AG10803 (cell line): ENCODE measurements at places on chromosomes 1 and 21.
A peak's percentile ranks its signal among the peaks of the same experiment; 100 is the strongest.

- DNase-seq = no peak
Observed at GRCh38 chr1:60149251-60149650, 75.7 kb upstream of the C1orf87 start.

DNA sequence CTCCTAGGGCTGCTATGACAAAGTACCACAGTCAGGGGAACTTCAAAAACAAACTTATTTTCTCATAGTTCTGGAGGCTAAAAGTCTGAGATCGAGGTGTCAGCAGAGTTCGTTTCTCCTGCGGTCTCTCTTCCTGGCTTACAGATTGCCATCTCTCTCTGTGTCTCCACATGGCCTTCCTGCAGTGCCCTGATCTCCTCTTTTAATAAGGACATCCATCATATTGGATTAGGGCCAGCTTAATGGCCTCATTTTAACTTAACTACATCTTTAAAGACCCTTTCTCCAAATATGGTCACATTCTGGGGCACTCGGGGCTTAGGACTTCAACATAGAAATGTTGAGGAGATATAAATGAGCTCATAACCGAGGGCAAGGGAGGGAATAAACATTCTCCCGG, 12.2 kb downstream of the C1orf74 start:
- no peak for DNase-seq

- peak; percentile 92 for DNase-seq
Observed at GRCh38 chr1:175968486-175969172, 225.2 kb upstream of the TNR start.

DNA sequence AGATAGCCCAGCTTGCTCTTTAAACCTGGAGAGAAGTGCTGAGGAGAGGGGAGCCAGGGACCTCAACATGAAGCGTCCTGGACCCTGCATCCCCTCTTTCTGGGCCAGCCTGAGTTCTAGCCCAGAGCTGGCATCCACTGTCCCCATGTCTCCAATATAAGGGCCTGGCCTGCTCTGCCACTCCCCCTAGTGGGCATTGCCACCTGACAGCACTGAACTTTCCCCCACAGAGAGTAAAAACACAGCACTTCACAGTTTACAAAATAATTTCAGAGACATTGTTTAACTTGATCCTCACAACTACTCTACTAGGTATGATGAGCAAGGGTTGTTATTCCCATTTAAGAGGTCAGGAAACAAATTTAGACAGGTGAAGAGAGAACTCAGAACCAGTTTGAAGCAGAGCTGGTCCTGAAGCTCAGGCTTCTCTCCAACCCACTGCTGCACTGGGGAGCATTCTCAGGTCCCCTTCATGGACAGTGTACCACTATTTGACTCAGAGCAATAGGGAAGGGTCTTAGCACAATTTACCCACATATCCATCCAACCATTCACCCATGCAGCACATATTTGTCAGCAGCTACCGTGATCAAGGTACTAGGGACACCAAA, 151.2 kb downstream of the DMRTA2 start:
- DNase-seq = peak; percentile 13

DNA sequence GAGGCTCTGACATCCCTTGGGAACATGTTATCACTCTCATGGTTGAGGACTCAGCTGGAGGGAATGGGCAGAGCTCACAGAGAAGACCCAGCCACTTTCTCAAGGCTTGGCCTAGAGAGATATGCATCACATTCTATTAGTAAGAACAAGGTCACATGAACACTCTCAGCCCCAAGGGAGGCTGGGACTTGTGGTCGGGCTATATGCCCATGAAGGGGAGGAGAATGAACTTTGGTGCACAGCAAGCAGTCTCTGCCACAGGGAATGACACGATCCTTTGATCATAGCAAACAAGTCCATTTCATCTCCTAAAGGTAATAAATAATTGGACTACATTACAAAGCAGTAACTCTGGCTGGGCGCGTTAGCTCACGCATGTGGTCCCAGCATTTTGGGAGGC, 105.7 kb downstream of the SYF2 start:
- DNase-seq = no peak

DNA sequence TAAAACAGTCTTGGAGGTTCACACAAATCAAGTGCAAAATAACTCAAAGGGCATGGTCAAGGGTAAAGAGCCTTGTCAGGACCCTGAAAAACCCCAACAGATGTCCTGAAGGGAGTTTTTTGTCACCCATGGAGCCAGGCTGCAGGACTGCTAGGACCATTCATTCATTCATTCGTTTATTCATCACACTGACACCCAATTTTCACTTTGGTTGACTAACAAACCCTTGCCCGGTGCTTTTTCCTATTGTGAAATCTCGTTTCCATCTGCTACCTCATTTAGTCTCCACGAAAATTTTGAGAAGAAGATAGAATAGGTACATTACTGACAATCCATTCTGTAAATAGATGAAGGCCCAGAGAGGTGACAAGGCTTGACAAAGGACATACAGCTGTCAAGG, 216.0 kb downstream of the HIVEP3 start:
- no peak for DNase-seq

GRCh38 chr1:42838482-42839190, 7.8 kb upstream of the ZNF691 start:
- DNase-seq = no peak

DNA sequence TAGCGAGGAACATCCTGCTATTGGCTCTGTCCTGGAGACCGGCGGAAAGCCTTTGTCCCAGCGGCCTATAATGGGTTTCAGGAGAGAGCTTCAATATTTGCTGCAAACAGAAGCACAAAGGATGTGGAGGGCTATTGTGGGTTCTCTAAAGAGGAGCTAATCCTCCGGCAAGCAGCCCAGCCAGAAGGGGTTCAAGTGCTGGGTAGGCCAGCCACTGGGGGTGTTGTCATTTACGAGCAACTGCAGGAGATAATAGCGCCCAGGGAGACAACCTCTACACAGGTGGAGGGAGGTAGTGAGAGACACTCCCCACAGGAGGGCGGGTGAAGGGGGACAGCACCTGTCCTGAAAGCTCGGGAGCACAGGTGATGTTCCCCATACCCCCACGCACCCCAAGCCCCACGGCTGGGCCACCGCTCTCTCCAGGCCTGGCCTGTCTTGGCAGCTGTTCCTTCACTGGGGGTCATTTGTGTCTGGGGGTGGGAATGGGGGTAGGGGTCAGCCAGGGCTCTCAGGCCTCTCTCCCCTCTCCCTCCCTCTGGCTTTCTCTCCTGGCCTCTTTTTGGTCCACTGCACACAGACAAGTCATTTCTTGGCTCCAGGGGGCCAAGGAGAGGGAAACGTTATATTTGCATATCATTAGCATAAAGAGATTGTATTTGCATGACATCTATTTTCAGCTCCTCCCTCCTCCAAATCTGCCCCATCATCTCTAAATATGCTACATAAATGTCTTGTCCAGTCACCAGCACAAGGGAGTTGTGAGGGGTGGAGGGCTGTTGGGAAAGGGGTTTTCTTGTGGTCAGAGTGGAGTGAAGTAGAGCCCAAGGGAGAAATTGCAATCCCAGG, 22.0 kb upstream of the SLC26A9 start:
- no peak for DNase-seq

- DNase-seq = no peak
Observed at GRCh38 chr1:29803486-29803885, 567.2 kb downstream of the PTPRU start.

- no peak for DNase-seq
Observed at GRCh38 chr1:234322979-234323378, 50.3 kb upstream of the COA6 start.

- DNase-seq = no peak
Observed at GRCh38 chr1:45146833-45147232, 59.6 kb downstream of the ZSWIM5 start.

DNA sequence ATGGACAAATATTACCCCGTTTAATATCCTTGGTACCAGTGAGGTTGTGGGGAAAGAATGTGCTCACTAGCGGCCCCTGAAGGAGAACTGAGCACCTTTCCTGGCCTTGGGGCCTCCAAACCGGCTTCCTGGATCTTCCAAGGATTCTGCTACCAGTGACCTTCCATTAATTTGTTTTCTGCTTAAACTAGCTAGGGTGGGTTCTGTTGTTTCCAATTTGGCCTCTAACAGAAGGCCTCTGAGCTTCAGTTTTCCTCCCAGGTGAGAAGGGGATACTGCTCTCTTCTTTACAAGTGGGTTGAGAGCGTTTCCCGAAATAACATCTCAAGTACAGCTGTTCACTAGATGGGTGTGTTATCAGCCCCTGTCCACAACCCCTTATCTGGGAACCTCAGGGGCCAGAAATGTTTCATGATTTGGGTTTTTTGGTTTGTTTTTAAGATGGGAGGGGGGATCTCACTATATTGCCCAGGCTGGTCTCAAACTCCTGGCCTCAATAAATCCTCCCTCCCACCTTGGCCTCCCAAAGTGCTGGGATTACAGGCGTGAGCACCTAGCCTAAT, 16.9 kb upstream of the IFNGR2 start:
- DNase-seq = no peak

DNA sequence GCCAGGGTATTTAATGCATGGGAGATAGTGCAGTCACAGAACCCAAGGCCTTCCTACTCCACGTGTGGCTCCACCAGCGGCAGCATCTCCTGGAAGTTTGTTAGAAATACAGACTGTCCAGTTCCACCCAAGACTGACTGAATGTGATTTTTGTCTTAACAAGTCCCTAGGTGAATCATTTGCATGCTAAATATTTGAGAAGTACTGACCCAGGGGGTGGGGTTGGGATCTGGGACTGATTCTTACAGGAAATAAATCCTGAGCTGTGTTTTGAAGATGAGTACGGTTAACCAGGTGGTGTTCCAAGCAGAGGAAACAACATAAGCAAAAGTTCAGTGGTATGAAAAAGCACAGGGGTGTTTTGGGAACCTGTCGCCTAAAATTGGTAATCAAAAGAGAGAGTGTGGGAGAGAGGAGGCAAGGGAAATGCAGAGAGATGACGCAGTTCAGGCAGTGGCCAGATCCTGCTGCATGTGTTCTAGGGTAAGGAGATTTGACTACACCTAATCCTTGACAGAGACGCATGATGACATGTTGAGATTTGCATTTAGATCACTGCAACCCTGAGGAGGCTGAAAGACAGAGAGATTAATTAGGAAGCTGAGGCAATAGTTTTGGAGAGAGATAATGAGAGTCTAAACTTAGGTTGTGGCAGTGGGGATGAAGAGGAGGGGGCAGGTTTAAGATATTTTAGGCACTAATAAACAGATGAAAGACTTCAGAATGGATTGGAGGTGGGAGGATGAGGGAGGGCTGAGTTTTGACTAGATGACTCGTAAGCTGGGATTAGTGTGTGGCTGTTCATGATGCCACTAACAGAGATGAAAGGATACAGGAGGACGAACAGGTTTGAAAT, 3.7 kb upstream of the ZNF326 start:
- DNase-seq = no peak

DNA sequence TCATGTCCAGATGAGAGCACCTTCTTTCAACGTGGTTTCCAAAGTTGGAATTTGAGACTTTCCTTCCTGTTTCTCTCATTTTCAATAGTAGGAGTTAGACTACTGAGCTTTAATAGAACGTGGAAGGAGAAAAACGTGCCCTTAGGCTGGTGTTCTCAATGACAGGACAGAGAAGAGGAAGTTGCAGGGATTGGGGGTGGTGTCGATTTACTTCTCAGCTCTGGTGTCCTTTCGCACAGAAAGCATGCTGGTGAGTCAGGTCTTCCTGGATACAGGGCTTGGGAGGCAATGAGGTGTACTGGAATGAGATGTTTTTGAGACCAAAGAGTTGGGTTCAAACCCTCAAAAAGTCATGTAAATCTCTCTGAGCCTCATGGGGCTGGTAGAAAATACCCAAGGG, 67.1 kb downstream of the HIVEP3 start:
- DNase-seq = peak; percentile 68

DNA sequence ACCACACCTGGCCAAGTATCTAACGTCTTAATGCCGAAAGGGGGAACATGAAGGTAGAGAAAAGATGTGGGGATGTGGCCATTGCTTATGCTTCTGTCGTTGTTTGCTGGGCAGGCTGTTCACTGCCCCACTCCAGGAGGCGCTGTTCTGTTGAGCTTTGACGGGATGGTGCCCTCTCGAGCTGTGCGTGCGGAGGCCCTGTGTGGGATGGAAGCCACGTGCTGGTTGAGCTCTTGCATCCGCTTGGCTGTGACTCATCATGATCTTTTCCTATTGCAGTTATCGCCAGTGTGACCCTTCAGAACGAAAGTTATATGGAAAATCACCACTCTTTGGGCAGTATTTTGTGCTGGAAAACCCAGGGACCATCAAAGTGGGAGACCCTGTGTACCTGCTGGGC, 26.3 kb downstream of the MTARC1 start:
- no peak for DNase-seq

- DNase-seq = no peak
Observed at GRCh38 chr1:89943846-89944781, 50.8 kb upstream of the ZNF326 start.

GRCh38 chr21:36126208-36126565, 8.7 kb upstream of the CBR3 start:
- DNase-seq = no peak

DNA sequence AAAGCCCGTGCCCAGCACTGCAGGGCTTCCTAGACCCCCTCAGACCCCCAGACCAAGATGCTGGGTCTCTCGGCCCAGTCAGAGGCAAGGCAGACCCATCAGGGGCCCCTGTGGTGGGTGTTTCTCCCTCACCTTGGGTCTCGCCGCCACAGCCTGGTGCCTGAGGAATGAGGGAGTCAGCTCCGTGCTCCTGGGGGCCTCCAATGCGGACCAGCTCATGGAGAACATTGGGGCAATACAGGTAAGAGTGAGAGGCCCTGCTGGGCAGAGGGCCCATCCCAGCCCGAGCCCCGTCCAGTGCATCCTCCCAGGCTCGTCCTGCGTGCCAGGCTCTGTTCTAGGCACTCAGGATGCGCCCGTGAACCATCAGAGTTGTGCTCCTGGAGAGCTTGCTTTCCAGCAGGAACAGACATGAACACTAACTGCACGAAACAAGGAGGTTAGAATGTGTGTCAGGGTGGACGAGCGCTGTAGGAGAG, 51.5 kb downstream of the KCNAB2 start:
- no peak for DNase-seq

GRCh38 chr1:201181726-201182125, 8.9 kb upstream of the IGFN1 start:
- DNase-seq = no peak

GRCh38 chr1:9689011-9689706, 37.6 kb downstream of the PIK3CD start:
- DNase-seq = peak; percentile 69

GRCh38 chr1:245654460-245655050, 499.8 kb downstream of the KIF26B start:
- DNase-seq = no peak
